ENCODE measurements at places on chromosomes 7 and 10.

- H3K27ac ChIP-seq: peak overlapping the region; percentile 3
- no peaks in the 10 kb centered on the region for H3K27me3 ChIP-seq
- no peaks in the 10 kb centered on the region for H3K36me3 ChIP-seq
- peaks cover 8% of the 10 kb centered on the region for H3K4me1 ChIP-seq
- peak overlapping the region; percentile 35 for H3K4me3 ChIP-seq
These were observed 267.8 kb downstream of the BICC1 start for GRCh38 chr10:58780476-58780875.

- peak; percentile 83 for DNase-seq
- H3K27me3 ChIP-seq: no peaks in the 10 kb centered on the region
- no peaks in the 10 kb centered on the region for H3K36me3 ChIP-seq
- peak within 1 kb of the TSS; percentile 82 for H3K4me3 ChIP-seq
These were observed at the start of gene SEMA3E for GRCh38 chr7:83648464-83649241. SEMA3E (minus strand) TSS chr7:83649139.

GRCh38 chr7:71697400-71697799 lies 565.5 kb downstream of the GALNT17 start:
- no peak overlapping the region for H3K27ac ChIP-seq
- no peak for DNase-seq
- no peaks in the 10 kb centered on the region for H3K36me3 ChIP-seq
- H3K4me1 ChIP-seq: no peaks in the 10 kb centered on the region
- no peaks in the 10 kb centered on the region for H3K27me3 ChIP-seq

GRCh38 chr7:27188386-27189294 lies 3.6 kb upstream of the HOXA11 start:
- H3K4me1 ChIP-seq: peaks cover 22% of the 10 kb centered on the region
- peak overlapping the region; percentile 89 for H3K27ac ChIP-seq
- DNase-seq: no peak
- peak overlapping the region; percentile 64 for H3K4me3 ChIP-seq

DNA sequence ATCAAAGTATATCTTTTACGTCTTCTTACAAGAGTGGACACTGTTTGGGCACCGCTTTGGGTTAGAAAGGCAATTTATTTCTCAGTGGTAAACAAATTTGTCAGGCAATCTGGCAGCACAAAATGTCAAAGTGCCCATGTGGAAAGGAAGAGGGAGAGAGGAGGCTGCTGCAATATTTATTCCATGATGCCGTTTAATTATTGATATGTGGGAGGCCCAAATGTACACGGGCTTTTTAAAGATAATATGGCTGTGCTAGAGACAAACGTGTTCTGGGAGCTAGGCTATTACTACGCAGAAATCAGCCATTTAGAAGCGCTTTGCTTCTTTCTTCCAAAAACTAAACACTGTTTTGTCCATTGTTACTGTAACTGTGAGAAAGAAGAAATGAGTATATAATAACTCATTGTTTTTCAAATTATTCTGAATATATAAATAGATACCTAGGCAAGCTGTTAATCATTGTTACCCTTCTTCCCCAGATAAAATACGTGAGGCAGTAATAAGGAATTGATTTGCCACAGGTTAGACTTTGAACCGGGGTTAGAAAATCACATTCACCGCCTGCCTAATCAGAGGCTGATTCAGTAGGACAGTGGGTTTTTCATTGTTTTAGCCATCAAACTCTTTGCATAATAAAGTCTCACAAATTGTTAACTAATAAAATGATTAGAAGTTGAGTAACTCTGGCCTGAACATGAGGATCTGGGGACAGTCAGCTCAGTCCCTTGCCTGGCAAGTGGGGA lies 116.5 kb upstream of the FRMD4A start:
- no peak for DNase-seq
- peaks cover 5% of the 10 kb centered on the region for H3K4me1 ChIP-seq
- no peaks in the 10 kb centered on the region for H3K27me3 ChIP-seq
- no peaks in the 10 kb centered on the region for H3K36me3 ChIP-seq
- H3K27ac ChIP-seq: no peak overlapping the region

- H3K4me1 ChIP-seq: no peaks in the 10 kb centered on the region
- no peak overlapping the region for H3K4me3 ChIP-seq
- no peak for DNase-seq
- no peak overlapping the region for H3K27ac ChIP-seq
- peaks cover 50% of the 10 kb centered on the region for H3K27me3 ChIP-seq
- H3K36me3 ChIP-seq: no peaks in the 10 kb centered on the region
These were observed 48.9 kb upstream of the ENO4 start for GRCh38 chr10:116800286-116800929.

- no peaks in the 10 kb centered on the region for H3K4me1 ChIP-seq
- H3K4me3 ChIP-seq: no peak overlapping the region
- no peaks in the 10 kb centered on the region for H3K36me3 ChIP-seq
- H3K27ac ChIP-seq: no peak overlapping the region
- no peak for DNase-seq
- no peaks in the 10 kb centered on the region for H3K27me3 ChIP-seq
These were observed 219.2 kb upstream of the BMPER start for GRCh38 chr7:33685981-33686683.

GRCh38 chr7:37732888-37733287 lies 49.3 kb downstream of the GPR141 start:
- H3K27me3 ChIP-seq: no peaks in the 10 kb centered on the region
- no peaks in the 10 kb centered on the region for H3K36me3 ChIP-seq
- no peak overlapping the region for H3K27ac ChIP-seq
- H3K4me1 ChIP-seq: no peaks in the 10 kb centered on the region

DNA sequence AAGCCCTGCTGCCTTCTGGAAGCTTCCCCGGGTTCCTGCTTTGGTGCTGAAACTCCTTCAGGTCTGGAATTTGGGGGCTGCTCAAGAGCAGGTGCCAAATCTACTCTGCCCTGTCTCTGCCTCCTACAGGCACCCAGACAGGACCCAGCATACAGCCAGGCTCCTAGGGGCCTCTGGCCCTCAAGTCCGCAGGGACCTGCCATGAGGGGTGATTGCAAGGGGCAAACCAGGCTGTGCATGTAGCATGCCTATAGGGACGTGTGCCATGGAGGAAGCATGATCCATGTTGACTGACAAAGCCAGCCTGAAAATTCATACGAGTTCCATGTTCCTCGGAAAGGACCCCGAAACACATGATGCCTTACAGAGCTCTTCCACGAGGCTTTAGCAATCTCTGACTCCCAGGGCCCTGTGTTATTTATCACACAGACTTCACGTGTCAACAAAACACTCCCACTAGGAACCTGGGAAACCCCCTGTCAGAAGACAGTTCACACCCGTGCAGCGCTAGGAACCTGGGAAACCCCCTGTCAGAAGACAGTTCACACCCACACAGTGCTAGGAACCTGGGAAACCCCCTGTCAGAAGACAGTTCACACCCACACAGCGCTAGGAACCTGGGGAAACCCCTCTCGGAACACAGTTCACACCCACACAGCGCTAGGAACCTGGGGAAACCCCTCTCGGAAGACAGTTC lies 75.3 kb upstream of the DNAAF5 start:
- no peaks in the 10 kb centered on the region for H3K27me3 ChIP-seq
- H3K27ac ChIP-seq: no peak overlapping the region
- DNase-seq: peak; percentile 8

- H3K27me3 ChIP-seq: no peaks in the 10 kb centered on the region
- H3K4me3 ChIP-seq: no peak overlapping the region
- H3K36me3 ChIP-seq: no peaks in the 10 kb centered on the region
- peaks cover 48% of the 10 kb centered on the region for H3K4me1 ChIP-seq
- H3K27ac ChIP-seq: peak overlapping the region; percentile 48
These were observed 44.7 kb downstream of the COL13A1 start for GRCh38 chr10:69846293-69846921.

- H3K27me3 ChIP-seq: no peaks in the 10 kb centered on the region
- no peak overlapping the region for H3K4me3 ChIP-seq
- H3K36me3 ChIP-seq: peaks cover 4% of the 10 kb centered on the region
- no peak for DNase-seq
- H3K27ac ChIP-seq: no peak overlapping the region
These were observed 3.2 kb downstream of the ACADSB start for GRCh38 chr10:123011987-123012386.

DNA sequence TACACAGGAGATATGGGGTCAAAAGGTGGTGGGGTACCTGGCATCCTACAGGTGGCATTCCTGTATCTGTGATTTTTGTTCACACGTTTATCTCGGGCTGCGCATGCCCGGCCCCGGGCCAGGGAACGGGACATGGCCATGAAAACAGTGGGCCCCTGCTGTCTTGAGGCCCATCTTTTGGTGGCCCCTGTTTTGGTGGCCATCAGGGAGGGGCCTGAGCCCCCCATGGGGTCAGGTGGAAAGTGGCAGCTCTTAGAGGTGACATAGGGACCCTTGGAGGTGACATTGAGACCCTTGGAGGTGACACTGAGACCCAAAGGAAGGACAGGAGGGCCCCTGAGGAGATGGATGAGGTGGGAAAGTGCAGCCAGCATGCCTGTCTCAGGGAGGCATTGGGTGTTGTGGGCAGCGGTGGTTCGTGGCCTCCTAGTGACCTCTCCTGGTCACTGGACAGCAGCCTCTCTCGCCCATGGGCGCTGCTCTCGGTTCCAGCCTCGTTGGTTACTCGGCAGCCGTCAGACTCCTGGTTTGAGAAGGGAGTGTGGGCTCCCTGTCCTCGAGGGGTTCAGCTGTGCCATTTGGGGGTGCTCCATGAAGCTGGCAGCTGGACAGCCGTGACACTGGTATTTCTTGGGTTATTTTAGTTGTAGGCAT lies 39.9 kb downstream of the INPP5A start:
- DNase-seq: no peak
- H3K4me1 ChIP-seq: peaks cover 37% of the 10 kb centered on the region
- no peak overlapping the region for H3K27ac ChIP-seq
- peaks cover 5% of the 10 kb centered on the region for H3K27me3 ChIP-seq

GRCh38 chr10:76675561-76675950 lies 962.1 kb downstream of the KCNMA1 start:
- peaks cover 12% of the 10 kb centered on the region for H3K27me3 ChIP-seq
- no peaks in the 10 kb centered on the region for H3K4me1 ChIP-seq
- H3K4me3 ChIP-seq: no peak overlapping the region
- no peaks in the 10 kb centered on the region for H3K36me3 ChIP-seq
- no peak for DNase-seq

GRCh38 chr10:113094114-113094486 lies 144.1 kb downstream of the TCF7L2 start:
- peaks cover 21% of the 10 kb centered on the region for H3K36me3 ChIP-seq
- DNase-seq: peak; percentile 64
- H3K27me3 ChIP-seq: no peaks in the 10 kb centered on the region
- no peak overlapping the region for H3K4me3 ChIP-seq

- no peaks in the 10 kb centered on the region for H3K4me1 ChIP-seq
- H3K27ac ChIP-seq: no peak overlapping the region
- H3K27me3 ChIP-seq: no peaks in the 10 kb centered on the region
- DNase-seq: peak; percentile 71
- no peak overlapping the region for H3K4me3 ChIP-seq
These were observed 63.4 kb downstream of the HPSE2 start for GRCh38 chr10:99172128-99172738.

GRCh38 chr7:30276203-30276900 lies 8.0 kb upstream of the ZNRF2 start:
- DNase-seq: peak; percentile 60
- H3K36me3 ChIP-seq: no peaks in the 10 kb centered on the region
- peaks cover 6% of the 10 kb centered on the region for H3K27me3 ChIP-seq

DNA sequence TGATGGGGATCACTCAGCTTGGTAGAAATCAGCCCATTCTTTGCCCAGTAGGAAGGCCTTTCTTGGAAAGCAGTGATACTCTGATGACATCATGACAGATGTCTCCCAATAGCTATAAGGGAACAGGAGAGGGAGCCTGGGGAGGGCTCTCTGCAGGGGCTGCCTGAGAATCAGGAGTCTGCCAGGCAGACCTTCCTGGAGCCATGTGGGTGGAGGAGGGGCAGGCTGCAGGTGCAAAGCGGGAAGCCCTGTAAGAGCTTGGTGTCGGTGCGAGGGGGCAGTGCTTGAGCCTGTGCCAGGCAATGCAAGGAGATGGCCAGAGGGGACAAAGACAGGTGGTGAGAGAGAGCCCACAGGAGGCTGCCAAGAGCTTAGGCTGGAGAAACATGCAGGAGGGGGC lies 5.0 kb upstream of the TNS3 start:
- peaks cover 55% of the 10 kb centered on the region for H3K27me3 ChIP-seq
- no peak for DNase-seq
- no peaks in the 10 kb centered on the region for H3K36me3 ChIP-seq
- H3K27ac ChIP-seq: no peak overlapping the region
- no peak overlapping the region for H3K4me3 ChIP-seq

- no peak overlapping the region for H3K27ac ChIP-seq
- H3K27me3 ChIP-seq: peaks cover 9% of the 10 kb centered on the region
- DNase-seq: no peak
- no peaks in the 10 kb centered on the region for H3K36me3 ChIP-seq
- no peaks in the 10 kb centered on the region for H3K4me1 ChIP-seq
- H3K4me3 ChIP-seq: no peak overlapping the region
These were observed 27.9 kb upstream of the SLC35G1 start for GRCh38 chr10:93865794-93866425.

DNA sequence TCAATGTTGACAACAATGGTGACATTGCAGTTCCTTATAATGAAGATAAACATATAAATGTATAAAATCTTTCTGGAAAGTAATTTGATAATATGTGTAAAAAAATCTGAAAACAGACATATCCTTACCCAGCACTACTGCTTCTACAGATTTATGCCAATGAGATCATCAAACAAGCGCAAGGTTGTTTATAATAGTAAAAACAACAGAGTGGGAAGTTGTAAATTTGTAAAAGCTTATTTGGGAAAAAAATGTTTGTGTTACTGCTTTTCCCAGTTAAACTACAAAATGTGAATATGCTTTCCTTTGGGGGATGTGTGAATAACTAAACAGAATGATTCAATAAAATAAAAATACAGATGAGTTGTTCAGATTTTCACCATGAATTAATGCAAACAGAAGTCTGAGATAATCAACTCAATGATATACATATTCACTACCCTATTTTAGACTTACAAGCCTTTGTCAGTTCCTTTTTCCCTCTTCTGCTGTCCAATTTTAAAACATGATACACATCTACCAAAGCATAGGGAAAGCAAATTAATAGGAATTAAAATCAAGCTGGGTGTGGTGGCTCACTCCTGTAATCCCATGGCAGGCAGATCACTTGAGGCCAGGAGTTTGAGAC lies 82.1 kb downstream of the USP6NL start:
- no peaks in the 10 kb centered on the region for H3K27me3 ChIP-seq
- H3K4me3 ChIP-seq: no peak overlapping the region
- peaks cover 1% of the 10 kb centered on the region for H3K4me1 ChIP-seq
- no peak overlapping the region for H3K27ac ChIP-seq
- DNase-seq: peak; percentile 50

- DNase-seq: peak; percentile 28
- no peak overlapping the region for H3K4me3 ChIP-seq
- H3K27ac ChIP-seq: no peak overlapping the region
- H3K36me3 ChIP-seq: no peaks in the 10 kb centered on the region
- H3K27me3 ChIP-seq: peaks cover 73% of the 10 kb centered on the region
These were observed 19.4 kb downstream of the KAZALD1 start for GRCh38 chr10:101080933-101081931.

- no peak for DNase-seq
- H3K36me3 ChIP-seq: no peaks in the 10 kb centered on the region
- H3K27me3 ChIP-seq: no peaks in the 10 kb centered on the region
- H3K4me3 ChIP-seq: no peak overlapping the region
- peaks cover 3% of the 10 kb centered on the region for H3K4me1 ChIP-seq
These were observed 321.5 kb upstream of the NRP1 start for GRCh38 chr10:33655921-33656320.

Measured in mesenchymal stem cell (in vitro differentiated cells and primary cell).